ENCODE measurements at places on chromosomes 1 and 21.

GRCh38 chr1:18597160-18598042 is 33.2 kb upstream of the PAX7 start:
- H3K27ac ChIP-seq = no peak overlapping the region
- peak; percentile 64 for DNase-seq
- H3K4me1 ChIP-seq = no peaks in the 10 kb centered on the region
- no peak overlapping the region for H3K4me3 ChIP-seq

- no peak for DNase-seq
- H3K27me3 ChIP-seq = peaks cover 2% of the 10 kb centered on the region
- H3K27ac ChIP-seq = no peak overlapping the region
- no peaks in the 10 kb centered on the region for H3K36me3 ChIP-seq
Observed at GRCh38 chr1:221913351-221913892, 171.5 kb upstream of the DUSP10 start.

GRCh38 chr1:170020859-170021258 is 53.6 kb downstream of the KIFAP3 start:
- H3K27me3 ChIP-seq = no peaks in the 10 kb centered on the region
- peaks cover 26% of the 10 kb centered on the region for H3K36me3 ChIP-seq
- DNase-seq = no peak
- H3K4me1 ChIP-seq = no peaks in the 10 kb centered on the region
- no peak overlapping the region for H3K4me3 ChIP-seq

GRCh38 chr1:204983136-204983535 is 59.9 kb upstream of the CNTN2 start:
- H3K4me1 ChIP-seq = no peaks in the 10 kb centered on the region
- H3K27ac ChIP-seq = no peak overlapping the region
- H3K4me3 ChIP-seq = no peak overlapping the region

DNA sequence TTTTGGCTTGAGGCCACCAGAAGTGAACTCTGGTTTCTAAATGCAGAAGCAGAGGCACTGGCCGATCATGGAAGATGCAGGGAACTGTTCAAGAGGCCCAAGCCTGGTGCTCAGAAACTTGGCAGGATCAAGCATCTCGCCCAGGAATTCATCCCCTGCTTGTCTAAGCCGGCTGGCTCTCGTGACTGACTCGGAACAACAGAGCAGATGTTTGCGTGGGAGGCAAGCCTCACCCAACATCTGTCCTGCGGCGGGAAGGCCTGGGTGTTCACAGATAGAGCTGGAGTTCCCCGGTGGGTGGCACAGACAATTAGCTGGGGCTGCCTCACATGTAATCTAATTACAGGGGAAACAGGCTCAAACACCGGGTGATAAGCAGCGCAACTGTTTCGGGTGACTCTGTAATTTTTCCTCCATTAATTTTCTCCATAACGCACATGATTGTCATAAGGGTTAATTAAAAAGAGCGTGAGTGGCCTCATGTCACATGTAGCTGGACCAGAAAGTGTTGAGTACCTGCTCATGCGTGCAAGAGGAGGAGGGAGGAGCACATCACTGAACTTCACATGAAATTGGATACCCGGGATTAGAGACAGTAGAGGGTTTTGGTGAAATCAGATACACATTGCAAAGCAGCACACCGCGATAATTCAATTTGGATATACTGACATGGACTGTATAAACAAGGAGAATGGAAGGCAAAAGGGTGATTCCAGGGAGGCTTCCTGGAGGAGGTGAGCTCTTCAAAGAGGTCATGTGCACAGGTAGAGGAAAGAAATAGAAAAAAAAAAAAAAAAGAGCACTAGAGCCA is 180.0 kb downstream of the ETS2 start:
- peak; percentile 72 for DNase-seq
- H3K4me1 ChIP-seq = peaks cover 33% of the 10 kb centered on the region
- peak overlapping the region; percentile 57 for H3K4me3 ChIP-seq
- peaks cover 74% of the 10 kb centered on the region for H3K27me3 ChIP-seq
- no peaks in the 10 kb centered on the region for H3K36me3 ChIP-seq
- H3K27ac ChIP-seq = peak overlapping the region; percentile 88
